ENCODE measurements at places on chromosomes 3 and 15.

GRCh38 chr15:89642106-89642505, 13.2 kb downstream of the KIF7 start:
- peaks cover 2% of the 10 kb centered on the region for H3K4me1 ChIP-seq
- no peak overlapping the region for H3K27ac ChIP-seq
- H3K36me3 ChIP-seq, result peaks cover 9% of the 10 kb centered on the region
- DNase-seq, result no peak
- no peaks in the 10 kb centered on the region for H3K27me3 ChIP-seq
- H3K4me3 ChIP-seq, result no peak overlapping the region

GRCh38 chr3:151133175-151133574, 47.7 kb downstream of the MED12L start:
- H3K4me3 ChIP-seq, result no peak overlapping the region
- no peak overlapping the region for H3K27ac ChIP-seq
- H3K36me3 ChIP-seq, result no peaks in the 10 kb centered on the region
- no peak for DNase-seq
- no peaks in the 10 kb centered on the region for H3K27me3 ChIP-seq

DNA sequence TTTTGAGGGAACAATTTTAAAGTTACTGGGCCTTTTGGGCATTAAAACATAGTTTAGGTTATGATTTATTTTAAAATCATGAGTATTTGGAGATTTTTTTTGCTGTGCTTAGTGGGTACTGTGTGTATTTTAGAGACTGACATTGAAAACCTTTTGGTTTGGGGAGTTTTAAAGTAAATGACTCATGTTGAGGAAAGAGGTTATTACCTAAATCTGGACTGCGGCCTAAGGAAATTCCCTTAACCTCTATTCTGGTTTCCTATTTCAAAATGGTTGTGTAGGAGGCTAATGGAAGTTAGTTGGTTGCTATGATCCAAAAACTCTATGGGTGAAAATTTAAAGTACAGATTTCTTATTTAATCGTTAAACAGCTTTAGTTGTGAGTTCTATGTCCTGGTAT, 57.3 kb upstream of the DPH6 start:
- H3K27ac ChIP-seq, result no peak overlapping the region
- no peaks in the 10 kb centered on the region for H3K27me3 ChIP-seq
- H3K4me3 ChIP-seq, result no peak overlapping the region
- peaks cover 6% of the 10 kb centered on the region for H3K36me3 ChIP-seq
- DNase-seq, result no peak
- peaks cover 15% of the 10 kb centered on the region for H3K4me1 ChIP-seq

DNA sequence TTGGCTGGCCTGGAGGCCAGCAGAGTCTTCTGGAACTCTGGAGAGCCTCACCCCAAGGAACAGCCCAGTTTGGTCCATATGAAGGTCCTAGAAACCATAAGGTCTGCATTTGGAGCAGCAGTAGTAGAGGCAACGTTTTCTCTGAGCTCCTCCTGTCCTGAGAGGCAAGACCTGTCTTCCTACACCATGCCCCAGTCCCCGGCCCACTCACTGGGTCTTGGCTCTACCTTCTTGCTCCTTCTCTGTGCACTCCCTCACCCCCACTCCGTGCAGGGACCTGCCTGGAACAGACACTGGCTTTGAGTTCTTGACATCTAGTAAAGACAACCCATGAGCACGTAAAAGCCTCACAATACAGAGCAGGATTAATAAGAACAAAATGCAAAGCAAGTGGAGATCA, 76.6 kb downstream of the CHRD start:
- peaks cover 7% of the 10 kb centered on the region for H3K27me3 ChIP-seq
- H3K36me3 ChIP-seq, result no peaks in the 10 kb centered on the region
- no peaks in the 10 kb centered on the region for H3K4me1 ChIP-seq

DNA sequence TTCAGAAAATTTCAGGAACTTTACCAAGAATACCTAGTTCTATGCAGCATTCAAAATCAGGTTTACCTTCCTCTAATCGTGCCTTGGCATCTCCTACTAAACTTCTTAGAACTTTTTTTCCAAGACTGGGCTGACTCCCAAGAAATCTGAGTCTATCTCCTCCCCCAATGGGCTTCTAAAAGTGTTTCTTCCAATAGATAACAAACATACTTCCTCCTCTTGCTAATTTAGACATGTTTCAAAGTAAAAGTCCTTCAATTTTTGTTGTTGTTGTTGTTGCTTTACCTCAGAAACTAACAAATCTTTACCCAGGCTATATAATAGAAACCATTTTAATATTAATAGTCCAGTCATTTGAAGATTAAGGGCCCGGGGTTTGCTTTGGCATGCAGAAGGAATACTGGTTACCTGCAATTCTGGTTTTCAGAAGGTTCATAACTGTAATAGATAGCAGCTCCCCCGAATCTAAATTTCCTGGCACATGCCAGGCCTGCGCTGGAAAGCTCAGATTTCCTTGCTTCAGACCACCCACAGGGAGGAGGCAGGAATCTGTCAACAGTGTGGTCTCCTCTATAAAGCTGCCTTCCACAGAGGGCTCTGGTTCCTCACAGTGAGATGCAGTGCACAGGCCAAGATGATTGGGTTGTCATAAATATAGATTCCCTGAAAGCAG, 188.7 kb downstream of the THRB start:
- H3K4me3 ChIP-seq, result no peak overlapping the region
- H3K4me1 ChIP-seq, result peaks cover 17% of the 10 kb centered on the region
- H3K36me3 ChIP-seq, result no peaks in the 10 kb centered on the region
- H3K27me3 ChIP-seq, result no peaks in the 10 kb centered on the region
- no peak overlapping the region for H3K27ac ChIP-seq

DNA sequence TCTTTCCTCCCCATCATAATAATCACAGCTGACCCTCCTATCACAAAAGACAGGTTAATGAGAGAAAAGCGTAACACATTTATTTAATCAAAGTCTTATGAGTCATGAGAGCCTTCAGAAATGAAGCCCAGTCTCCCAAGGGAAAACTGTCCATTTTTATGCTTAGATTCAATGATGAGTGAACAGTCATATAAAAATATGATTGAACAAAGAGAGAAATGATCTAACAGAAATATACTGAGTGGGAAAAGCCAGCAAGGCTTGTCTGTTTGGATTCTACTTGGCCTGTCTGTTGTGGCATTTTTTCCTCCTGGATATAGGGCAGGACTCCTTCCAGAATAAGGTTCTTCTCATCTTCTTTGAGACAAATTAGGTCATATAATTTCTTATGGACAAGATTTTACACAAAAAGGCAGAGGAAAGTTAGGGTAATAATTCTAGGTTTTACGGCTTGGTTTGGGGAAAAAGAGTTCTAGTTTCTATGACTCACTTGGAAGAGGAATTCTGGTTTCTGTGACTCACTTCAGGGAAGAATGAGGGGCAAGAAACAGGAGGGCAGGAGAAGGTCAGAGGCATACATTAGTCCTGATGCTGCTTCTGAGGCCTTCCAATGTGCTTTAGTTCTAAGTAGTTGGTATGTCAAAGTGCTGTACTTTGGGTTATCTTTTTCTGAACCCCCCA, 534.2 kb downstream of the ZIC1 start:
- peaks cover 34% of the 10 kb centered on the region for H3K4me1 ChIP-seq
- no peaks in the 10 kb centered on the region for H3K27me3 ChIP-seq
- no peak overlapping the region for H3K27ac ChIP-seq
- DNase-seq, result no peak
- no peak overlapping the region for H3K4me3 ChIP-seq

DNA sequence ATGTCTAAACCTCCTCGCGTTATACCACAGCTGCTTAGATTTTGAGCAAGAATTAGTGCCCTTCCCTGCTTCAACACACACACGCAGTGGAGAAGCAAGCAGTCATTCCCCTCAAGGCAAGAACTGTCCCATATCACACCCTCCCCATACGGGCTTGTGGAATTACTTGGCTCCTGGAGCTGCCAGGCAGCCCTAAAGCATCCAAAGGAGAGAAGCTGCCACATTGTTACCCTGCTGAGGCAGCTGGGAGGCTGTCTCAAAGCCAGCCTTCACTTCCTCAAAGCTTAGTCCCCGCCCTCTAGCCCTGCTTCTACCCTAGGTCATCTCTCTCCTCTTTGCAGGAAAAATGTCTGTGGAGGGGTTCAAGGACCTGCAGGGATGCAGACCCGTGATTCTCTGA, 153.4 kb downstream of the RORA start:
- no peak overlapping the region for H3K4me3 ChIP-seq
- H3K4me1 ChIP-seq, result peaks cover 25% of the 10 kb centered on the region
- H3K27ac ChIP-seq, result no peak overlapping the region
- no peak for DNase-seq

DNA sequence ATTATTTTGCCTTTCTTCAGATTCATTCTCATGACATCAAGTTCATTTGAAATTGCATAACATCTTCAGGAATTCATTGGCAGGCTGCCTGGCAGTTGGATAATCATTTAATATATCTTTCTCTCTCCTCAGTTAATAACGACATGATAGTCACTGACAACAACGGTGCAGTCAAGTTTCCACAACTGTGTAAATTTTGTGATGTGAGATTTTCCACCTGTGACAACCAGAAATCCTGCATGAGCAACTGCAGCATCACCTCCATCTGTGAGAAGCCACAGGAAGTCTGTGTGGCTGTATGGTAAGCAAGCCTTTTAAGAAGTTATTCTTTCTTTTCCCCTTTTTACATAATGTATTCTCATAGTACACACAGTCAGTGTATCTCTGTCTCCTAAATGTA, 38.2 kb downstream of the TGFBR2 start:
- H3K4me1 ChIP-seq, result peaks cover 5% of the 10 kb centered on the region
- H3K36me3 ChIP-seq, result peaks cover 39% of the 10 kb centered on the region
- no peak overlapping the region for H3K27ac ChIP-seq
- H3K27me3 ChIP-seq, result no peaks in the 10 kb centered on the region
- H3K4me3 ChIP-seq, result no peak overlapping the region

DNA sequence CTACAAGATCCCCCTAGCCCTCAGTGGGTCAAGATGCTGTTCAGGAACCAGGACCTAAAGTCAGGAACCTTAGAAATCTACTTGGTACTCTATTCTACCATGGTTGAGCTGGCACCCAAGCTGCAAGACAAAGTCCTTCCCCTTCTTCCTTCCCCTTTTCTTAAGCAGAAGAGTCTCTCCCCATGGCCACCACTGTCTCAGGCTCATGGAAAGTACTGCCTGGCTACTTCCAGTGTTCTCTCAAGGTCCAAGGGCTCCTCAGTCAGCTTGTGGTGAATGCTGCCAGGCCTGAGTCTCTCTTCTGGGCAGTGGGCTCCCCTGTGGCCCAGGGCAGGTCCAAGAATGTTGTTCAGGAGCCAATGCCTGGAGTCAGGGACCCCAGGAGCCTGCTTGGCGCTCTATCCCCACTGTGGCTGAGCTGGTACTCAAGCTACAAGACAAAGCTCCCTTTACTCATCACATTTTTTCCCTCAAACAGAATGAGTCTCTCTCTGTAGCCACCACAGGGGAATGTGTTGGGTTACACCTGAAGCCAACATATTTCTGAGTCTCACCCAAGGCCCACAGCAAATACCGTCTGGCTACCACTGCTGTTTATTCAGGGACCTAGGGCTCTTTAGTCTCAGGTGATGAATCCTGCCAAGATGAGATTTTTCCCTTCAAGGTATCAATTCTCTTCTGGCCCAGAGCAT, 18.1 kb upstream of the SLC27A2 start:
- no peaks in the 10 kb centered on the region for H3K27me3 ChIP-seq
- H3K36me3 ChIP-seq, result no peaks in the 10 kb centered on the region
- H3K4me1 ChIP-seq, result peaks cover 8% of the 10 kb centered on the region
- H3K4me3 ChIP-seq, result no peak overlapping the region

All from type B pancreatic cell (in vitro differentiated cells).